Amygdala (tissue), 56 donors: ENCODE measurements at places on chromosomes 12 and 14.

DNA sequence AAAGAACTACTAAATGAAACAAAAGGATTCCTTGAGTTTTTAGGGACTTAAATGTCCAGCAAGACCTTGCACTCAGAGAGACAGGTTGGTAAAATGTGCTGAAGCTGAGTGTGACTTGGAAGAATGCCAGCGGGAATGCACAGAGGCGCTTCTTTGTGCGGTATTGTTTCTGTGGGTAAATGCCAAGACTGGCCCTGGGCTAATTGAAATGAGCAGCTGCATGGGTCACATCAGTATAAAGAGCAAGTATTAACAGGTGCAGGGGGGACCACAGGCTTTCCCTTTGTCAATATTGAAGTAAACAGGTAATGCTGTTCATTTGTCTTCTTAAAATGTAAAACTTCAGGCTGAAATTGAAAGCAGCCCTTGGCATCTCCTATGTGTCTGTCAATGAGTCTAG, 74.3 kb downstream of the LMO3 start:
- no peak for DNase-seq

GRCh38 chr12:39966256-39966655, 139.6 kb downstream of the SLC2A13 start:
- DNase-seq = no peak

GRCh38 chr14:89255012-89255411, 162.0 kb downstream of the FOXN3 start:
- no peak for DNase-seq

- DNase-seq = no peak
These were observed 20.2 kb downstream of the FBXL14 start for GRCh38 chr12:1573960-1574864.

DNA sequence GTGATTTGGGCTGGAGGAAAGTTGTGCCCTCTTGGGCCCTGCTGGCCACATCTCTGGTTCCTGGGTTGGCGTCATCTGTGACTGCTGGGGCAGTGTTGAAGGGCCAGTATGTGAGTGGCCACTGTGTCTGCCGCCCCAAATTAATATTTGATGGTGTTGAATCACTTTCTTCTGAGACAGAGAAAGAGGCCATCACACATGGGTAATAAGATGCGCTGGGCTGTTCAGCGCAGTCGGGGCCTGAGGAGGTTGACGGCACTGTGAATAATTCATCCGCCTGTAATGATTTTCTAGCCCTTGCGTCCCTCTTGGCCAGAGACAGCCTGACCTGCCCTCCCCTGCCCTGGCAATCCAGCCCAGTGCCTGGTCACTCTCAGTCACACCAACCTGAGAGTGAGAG, 56.2 kb upstream of the BEGAIN start:
- DNase-seq = no peak
